CD8-positive, alpha-beta memory T cell (primary cell): ENCODE measurements at places on chromosomes 7 and 10.

DNA sequence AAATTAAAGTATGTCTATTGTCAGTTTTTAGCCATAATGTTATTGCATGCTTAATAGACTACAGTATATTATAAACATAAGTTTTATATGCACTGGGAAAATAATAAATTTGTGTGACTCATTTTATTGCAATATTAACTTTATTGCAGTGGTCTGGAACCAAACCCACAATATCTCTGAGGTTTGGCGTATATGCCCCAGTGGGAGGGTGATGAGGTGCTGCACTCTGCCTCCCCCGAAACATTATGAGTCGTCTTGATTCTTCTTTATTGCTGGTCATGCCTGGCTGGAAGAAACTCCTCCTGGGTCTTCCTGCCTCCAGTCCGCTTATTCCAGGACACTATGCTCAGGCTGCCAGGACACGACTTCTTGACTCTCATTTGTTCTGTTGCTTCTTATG lies 88.4 kb downstream of the MTPN start:
- no peak for DNase-seq

DNA sequence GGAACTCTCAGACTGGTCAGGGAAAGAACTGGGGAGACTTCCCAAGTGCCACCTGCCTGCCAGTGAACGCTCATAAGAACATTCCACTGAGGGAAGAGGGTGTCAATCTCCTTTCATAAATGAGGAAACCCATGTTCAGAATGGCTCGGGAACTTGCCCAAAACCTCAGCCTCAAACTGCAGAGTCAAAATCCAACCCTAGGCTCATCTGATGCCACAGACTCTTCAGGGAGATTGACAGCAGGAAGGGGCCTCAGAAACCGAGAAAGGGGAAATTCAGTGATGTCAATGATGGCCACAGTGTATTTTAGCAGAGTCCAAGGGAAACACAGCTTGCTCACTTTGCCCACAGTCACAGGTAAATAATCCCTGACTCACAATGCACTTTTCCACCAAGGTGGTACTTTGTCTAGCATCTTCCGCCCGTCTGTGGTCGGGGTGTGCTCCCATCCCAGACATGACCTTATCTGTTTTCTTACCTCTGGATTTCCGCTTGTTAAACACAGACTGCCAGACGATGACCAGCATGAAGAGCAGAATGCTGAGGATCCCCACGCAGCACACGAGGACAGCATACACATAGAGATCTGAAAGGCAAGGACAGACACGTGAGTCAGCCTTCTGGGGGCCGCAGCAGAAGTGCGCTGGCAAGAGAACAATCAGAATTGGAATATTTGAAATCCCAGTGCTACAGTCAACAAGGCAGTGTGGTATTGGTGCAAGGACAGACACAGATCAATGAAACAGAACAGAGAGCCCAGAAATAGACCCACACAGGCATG lies 38.4 kb downstream of the VSTM4 start:
- DNase-seq, result no peak

DNA sequence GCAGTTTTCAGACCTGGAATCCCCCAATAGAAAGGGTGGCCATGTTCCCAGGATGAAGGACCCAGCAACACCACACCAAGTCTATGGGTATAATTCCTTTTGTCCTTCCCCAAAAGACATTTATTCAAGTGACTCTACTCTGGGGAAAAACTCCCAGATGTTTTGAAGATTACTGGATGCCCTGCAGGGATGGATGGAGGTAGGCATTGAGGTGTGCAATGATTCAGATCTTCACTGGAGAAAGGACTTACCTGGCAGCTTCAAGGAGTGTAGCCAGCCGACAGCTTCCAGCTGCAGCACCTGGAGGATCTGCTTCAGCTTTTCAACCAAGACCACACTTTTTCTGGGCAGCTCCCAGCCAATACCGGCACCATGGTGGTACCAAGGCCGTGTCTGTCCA lies 172.0 kb downstream of the BAMBI start:
- no peak for DNase-seq

DNA sequence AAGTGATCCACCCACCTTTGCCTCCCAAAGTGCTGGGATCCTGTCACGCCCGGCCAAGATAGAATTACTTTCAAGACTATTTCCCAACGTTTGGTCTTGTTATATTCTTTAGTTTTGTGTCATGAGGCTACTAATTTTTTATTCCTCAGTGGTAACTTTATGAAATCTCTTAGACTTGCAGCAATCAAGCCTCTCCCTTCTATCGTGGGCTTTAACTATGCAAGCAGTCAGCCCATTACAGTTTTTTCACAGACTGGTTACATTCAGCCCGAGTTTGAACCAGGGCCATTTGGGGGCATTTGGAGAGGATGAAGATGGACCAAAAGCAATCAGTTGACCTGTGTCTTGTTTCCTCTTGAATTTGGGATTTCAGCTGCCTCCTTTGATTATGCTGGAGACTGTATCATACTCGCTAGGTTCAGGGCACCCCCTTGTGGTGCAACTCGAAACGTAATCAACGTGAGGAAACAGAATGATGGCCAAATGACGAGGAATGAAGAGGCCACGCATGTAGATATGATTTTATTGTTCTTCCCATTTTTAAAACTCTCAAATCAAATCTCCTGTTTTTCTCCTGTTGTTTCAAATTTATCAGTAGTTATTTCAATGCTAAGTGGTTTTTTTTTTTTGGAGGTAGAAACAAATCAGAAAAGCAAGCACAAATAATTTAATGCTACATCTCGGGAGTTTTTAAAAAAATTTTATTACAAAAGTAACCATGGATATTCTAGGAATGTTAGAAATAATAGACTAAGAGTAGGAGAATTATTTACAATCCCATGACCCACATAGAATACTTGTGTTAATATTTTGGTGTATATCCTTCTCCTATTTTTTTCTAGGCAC lies 151.6 kb downstream of the KIAA1217 start:
- DNase-seq, result no peak

DNA sequence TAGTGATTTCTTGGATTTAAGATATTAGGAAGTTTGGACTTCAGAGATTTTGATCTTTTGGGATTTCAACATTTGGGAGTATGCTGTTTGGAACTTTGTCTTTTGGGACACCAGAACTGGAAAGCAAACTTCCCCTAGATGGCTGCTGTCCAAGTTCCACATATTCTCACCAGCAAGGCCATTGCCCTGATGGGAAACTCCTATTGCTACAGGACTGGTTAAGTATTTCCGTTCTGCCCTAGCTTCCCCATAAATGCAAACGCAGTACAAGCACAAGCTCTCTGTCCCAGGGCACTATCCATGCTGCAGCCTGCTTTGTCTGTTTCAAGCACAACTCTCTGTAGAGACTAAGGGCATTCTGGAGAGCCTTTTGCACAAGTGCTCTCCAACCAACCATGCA lies 79.3 kb upstream of the SLC25A13 start:
- no peak for DNase-seq

DNA sequence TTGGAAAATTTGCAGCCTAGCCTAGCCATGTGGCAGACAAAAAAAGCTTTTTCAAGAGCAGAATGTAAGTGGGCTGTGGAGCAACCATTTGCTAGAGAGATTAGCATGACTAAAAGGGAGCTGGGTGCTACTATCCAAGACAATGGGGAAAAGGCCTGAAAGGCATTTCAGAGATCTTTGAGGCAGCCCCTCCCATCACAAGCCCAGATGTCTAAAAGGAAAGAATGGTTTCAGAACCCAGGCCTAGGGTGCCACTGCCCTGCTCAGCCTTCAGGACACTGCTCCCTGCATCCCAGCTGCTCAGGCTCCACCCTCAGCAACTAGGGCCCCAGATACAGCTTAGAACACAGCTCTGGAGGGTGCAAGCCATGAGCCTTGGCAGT lies 24.7 kb downstream of the PNLIPRP3 start:
- no peak for DNase-seq

- no peak for DNase-seq
These were observed 11.7 kb downstream of the RBP3 start for GRCh38 chr10:47359626-47360418.

DNA sequence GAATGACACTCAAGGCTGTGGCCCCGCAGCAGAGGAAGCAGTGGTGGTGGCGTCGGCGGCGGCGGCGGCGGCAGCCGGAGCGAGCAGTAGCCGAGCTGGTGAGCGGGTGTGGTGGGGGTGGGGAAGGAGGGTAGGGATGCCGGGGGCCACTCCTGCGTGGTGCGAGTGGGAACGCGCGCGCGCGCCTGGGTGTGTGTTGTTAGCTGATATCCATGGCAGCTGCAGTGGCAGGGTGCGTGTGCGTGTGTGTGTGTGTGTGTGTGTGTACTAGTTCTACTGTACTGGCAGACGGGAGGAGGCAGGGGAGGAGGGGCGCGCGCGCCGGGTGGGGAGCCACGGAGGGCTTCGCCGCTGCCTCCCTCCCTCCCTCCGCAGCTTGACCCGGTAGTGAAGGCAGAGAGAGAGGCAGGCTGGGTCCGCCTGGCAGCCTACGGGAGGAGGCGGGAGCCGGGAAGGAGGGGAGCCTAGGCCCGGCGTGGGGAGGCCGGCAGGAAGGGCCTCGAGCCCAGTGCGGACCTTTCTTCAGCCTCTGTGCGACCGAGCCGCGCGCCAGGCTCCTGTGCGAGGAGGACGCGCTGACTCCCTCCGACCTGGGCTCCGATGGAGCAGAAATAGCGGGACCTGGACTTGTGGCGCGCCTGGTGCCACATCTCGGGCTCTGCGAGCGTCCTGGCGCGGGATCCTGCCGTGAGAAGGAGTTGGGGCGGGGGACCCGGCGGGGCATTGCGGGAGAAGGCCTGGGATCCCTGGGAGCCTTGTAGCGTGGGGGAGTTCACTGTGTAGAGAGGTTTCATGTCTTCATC lies at the start of gene MAGI2:
Gene MAGI2, minus strand, starts transcription at position 110 of the 803 bp plus-strand sequence. CDS start 347 bp downstream, outside the sequence.
- DNase-seq, result peak; percentile 39

DNA sequence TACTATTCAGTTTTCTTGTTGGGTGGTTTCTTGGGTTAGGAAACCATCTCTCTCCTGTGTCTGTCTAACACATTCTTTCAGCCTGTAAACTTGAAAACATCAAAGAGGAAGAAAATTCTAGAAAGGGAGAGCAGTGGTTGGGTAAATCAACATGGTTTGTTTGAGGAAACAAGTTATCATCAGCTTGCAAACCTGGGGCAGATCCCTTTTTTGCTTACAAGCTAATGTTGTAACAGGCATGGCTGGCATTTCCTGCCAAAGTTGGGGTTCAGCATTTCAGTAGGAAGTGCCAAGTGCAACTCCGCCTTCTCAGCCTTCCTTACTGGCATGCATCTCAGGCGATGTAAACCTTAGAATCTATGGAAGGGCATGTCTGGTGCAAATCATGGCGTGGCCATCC lies 112.6 kb downstream of the EEPD1 start:
- no peak for DNase-seq

GRCh38 chr7:32921896-32922295 lies 30.3 kb upstream of the KBTBD2 start:
- no peak for DNase-seq

DNA sequence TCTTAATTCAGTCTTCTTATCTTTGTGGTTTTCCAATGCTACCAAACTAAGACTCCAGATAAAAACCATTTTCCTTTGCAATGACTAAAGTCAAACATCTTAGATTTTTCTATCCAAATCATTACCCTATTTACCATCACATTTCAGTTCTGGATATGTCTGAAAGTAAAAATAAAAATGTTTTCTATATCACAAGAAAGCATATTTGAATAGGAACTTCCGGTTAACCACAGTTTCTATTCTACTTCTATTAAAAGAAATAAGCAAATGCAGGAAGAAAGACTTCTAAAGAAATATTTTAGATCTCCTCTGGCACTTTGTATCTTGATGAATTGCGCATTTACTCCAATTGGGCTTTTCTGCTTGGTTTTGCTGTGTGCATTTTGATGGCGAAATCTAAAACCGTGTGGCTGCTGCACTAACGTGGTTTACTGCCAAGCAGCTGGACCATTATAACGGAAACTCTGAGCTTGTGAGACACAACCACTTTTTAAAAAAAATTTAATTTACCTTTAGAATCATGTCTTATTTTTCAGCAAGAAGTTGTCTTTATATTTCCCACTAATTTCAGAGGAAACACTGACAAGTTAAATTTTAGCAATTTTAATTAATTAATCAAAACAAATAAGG lies 146.1 kb downstream of the VPS50 start:
- no peak for DNase-seq

DNA sequence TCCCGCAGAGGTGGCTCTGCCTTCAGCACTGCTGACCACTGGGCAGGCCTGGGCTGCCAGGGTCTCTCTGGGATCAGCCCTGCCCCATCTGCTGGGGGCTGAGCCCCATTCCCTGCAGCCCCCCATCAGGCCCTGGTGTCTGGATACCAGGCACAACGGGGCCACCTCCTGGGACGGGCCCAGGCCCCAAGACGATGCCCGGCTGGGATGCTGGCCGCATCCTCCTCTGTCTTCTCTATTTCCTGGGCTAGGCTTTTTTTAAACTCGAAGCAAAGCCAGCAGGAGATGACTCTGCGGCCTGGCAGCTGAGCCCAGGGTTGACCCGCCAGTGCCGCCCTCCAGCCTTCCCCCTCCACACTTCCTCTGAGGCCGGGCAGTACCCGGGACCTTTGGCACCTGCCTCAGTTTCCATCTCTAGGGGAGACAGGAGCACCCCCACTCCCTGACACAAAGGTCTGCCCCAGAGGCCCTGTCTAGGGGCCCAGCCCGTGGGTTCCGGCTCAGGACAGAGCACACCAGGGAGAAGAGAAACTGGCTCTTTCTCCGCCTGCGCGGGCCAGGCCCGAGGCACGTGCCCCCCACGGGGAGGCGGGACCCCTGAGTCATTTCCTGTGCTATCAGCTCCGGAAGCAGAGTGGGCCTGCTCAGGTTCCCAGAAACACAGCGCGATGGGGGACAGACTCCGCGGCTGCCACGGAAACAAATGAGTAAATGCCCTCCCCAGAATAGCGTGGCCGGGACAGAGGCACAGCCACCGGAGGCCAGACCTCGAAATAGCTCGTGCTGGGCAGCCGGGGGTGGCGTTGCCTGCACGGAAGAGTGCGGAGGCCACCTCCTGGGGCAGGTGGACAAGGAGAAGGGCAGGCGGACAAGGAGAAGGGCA lies 84.6 kb upstream of the PDGFA start:
- DNase-seq, result peak; percentile 93

GRCh38 chr7:132650498-132650897 lies 74.2 kb upstream of the PLXNA4 start:
- DNase-seq, result no peak

GRCh38 chr7:26584987-26585665 lies 279.3 kb downstream of the SKAP2 start:
- DNase-seq, result no peak

GRCh38 chr7:113392841-113393540 lies 274.6 kb upstream of the SMIM30 start:
- DNase-seq, result no peak

DNA sequence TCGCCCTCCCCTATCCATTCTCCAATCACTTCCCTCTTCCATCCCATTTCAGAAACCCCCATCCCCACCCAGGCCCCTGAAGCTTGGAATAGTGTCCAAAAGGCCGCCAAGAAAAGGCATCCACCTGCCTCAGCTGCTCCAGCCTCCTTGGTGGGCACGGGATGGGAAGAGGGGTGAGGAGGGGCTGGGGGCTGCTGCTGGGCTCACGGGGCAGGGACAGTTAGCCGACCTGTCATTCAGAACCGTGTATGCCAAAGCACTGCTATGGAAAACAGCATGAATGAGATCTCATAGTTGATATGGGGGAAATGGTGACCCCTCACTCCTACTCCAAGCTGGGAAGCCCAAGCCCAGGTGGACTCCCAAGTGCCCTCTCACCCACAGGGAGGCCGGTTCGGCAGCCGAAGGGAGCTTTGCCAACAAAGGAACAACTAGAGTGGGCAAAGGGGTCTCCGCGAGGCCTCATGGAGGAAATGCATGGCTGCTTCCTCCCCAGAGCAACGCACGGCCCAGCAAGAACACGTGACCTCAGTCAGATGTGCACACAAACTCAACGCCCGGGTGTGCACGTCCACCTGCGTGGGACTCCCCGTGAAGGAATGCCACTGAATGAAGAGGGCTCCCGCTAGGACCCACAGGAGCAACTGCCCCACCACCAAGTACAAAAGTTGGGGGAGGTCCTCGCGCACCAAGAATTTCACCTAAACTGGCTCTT lies 52.5 kb downstream of the EBF3 start:
- no peak for DNase-seq

- DNase-seq, result no peak
These were observed 1272.8 kb downstream of the TYW1 start for GRCh38 chr7:68269405-68269804.
